ENCODE measurements at places on chromosomes 16 and 17. TPM values are rescaled to one million over a fixed set of nuclear protein-coding genes. Genes with fewer than 3 reads are reported as not detected.

Gene IL17C
- total RNA-seq = 0.68 TPM

Gene CIBAR2
- not detected for total RNA-seq

Gene DPH1
- total RNA-seq = 45.7 TPM

Gene ANKFY1
- total RNA-seq = 76.9 TPM

Gene GNG13
- not detected for total RNA-seq

Gene PLLP
- 0.08 TPM for total RNA-seq

GRCh38 chr16:51822471-51822870, 671.4 kb upstream of the SALL1 start:
- H3K4me1 ChIP-seq = no peaks in the 10 kb centered on the region
- no peaks in the 10 kb centered on the region for H3K36me3 ChIP-seq
- H3K27me3 ChIP-seq = no peaks in the 10 kb centered on the region

GRCh38 chr17:37410357-37410756, 3.7 kb downstream of the TADA2A start:
- no peaks in the 10 kb centered on the region for H3K27me3 ChIP-seq
- peaks cover 36% of the 10 kb centered on the region for H3K36me3 ChIP-seq
- DNase-seq = no peak
- peaks cover 21% of the 10 kb centered on the region for H3K4me1 ChIP-seq
- H3K27ac ChIP-seq = no peak overlapping the region
- H3K4me3 ChIP-seq = no peak overlapping the region

DNA sequence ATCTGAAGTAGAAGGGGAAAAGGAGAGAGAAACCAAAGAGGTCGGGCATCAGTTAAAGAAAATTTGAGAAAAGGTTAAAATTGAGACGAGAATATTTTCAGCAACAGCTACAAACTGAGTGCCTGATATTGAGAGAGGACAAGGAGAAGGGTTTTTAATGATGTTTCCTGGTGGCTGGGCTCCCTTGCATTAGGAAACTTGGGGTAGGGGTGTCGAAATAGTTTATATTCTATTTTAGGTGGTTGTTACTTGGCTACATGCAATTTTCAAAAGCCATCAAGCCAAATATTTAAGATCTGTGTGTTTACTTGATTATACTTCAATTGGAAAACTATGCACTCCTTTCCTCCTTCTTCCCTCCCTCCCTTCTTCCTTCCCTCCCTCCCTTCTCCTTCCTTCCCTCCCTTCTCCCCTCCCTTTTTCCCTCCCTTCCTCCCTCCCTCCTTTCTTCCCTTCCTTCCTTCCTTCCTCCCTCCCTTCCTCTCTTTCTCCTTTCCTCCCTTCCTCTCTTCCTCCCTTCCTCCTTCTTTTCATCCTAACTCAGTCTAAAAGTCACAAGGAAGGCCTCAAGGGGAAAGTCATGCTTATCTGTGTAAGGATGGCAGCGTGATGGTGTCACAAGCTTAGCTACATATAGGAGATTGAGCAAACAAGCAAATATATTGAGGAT, 1.8 kb upstream of the APOH start:
- no peak overlapping the region for H3K4me3 ChIP-seq
- no peak overlapping the region for H3K27ac ChIP-seq

- no peak for DNase-seq
- H3K4me1 ChIP-seq = peaks cover 30% of the 10 kb centered on the region
- H3K27me3 ChIP-seq = peaks cover 2% of the 10 kb centered on the region
Measured at GRCh38 chr16:69190598-69190997, 3.6 kb downstream of the SNTB2 start.

DNA sequence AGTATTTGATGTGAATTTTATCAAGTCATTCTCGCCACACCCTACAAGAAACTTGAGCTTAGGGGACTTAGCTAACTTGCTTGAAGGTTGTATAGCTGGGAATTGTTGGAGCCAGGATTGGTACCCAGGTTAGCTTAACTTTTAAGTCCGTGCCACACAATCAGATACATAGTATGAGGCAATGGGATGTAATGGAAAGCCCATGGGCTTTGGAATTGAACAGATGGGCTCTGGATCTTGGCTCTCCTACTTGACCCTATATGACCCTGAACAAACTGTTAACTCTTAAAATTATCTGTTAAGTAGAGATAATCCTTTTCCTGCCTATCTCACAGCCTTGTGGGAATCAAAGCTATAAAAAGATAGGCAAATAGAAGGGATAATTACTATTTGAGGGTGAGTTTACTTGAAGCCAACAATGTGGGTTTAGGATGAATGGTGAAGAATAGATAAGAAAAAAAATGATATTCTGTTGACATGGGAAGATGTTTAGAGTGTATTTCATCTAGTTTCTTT, 51.9 kb upstream of the CACNG3 start:
- DNase-seq = no peak
- H3K27ac ChIP-seq = no peak overlapping the region
- H3K4me1 ChIP-seq = no peaks in the 10 kb centered on the region
- H3K4me3 ChIP-seq = no peak overlapping the region

DNA sequence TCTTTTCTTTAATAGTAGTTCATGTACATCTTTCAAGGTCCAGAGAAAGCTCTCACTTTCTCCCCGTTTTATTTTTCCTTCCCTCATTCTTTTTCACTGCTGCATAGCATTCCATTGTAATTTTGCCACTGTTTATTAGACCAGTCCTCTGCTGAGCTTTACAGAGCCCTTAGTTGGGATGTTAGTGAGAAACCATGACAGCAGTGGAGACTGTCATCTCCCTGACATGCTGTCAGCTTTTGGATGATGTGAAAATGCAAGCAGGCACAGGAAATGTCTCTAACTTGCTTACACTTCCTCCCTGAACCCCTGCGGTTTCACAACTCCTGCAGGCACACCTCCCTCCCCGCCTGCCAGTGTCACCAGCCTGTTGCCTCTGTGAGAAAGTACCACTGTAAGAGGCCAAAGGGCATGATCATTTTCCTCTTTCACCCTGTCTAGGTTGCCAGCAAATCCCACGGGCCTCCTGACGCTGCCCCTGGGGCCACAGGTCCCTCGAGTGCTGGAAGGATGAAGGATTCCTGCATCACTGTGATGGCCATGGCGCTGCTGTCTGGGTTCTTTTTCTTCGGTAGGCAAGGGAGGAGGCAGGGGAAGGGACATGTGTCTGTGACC, at the start of gene ITGAL:
ITGAL (plus strand) TSS at position 415 of the 615 bp plus-strand sequence; CDS start at position 511, 96 bp downstream.
- peaks cover 47% of the 10 kb centered on the region for H3K4me1 ChIP-seq
- H3K4me3 ChIP-seq = peak within 1 kb of the TSS; percentile 100
- peak within 1 kb of the TSS; percentile 92 for H3K27ac ChIP-seq
- H3K27me3 ChIP-seq = no peaks in the 10 kb centered on the region
- DNase-seq = peak; percentile 72

DNA sequence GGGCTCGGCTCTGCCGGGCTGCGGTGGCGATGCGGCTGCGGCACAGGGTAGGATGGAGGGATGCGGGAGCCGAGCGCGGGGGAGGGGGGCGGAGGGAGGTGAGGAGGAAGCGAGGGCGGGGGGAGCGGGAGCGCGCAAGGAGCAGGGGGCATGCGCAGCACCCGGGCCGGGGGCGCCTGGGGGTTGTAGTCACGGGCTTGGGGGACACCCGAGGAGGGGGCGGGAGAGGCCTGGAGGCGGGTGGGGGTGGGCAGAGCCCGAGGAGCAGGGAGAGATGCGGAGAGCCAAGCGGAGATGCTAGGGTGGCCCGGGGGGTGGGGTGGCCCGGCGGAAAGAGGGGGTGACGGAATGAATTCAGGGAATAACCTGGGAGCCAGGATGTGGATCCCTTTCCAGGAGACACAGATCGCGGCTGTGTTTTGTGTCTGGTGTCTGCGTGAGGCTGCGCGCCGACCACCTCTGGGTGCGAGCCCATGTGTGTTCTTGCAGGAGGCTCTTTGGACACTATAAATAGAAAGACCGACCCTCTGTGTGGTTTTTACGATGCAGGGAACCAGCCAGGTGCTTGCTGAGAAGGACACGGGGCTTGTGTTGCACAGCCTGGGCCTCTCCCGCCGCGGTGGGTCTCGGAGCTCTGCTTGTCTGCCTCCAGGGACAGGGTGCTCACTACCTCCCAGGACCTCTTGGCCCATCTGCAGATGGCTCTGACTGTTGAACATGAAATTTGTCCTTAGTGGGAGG, at the start of gene STX1B:
STX1B (minus strand) TSS at position 54 of the 741 bp plus-strand sequence. CDS start 242 bp downstream, outside the sequence.
- no peaks in the 10 kb centered on the region for H3K36me3 ChIP-seq
- H3K27ac ChIP-seq = peak within 1 kb of the TSS; percentile 19
- peak; percentile 63 for DNase-seq
- peak within 1 kb of the TSS; percentile 69 for H3K4me3 ChIP-seq
- peaks cover 53% of the 10 kb centered on the region for H3K27me3 ChIP-seq

DNA sequence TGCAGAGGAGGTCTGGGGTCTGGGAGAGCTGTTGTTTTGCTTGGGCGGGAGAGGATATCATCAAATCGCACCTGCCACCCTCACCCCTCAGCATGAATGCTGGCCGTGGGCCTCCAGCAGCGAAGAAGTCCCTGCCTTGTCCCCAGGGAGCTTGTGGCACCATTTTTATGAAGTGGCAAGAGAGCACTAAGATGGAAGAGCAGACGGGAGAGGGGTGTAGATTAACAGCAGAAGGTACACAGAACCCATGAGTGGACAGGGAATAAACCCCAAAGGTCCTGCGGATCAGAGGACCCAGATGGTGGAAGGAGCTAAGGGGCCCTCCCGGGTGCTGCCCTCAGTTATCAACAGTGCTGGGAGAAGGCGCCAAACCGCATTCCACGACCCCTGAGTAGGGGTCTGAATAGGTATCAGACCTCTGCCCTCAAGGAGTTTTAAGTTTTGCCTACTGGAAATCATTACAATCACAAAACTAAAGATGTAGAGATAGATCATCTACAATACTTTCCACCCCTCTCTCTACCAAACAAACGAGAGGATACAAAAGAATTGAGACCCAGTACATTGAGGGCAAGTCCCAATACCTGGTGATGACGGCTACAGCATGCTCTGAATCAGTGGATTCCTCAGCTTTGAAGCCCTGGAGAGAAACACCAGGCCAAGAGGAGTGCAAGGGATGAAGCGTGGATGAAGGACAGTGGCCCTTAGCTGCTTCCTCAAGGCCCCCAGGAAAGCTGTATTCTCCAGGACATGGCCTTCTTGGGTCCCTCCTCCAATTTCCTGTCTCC, 60.2 kb downstream of the CCDC182 start:
- H3K4me1 ChIP-seq = peaks cover 1% of the 10 kb centered on the region
- H3K27ac ChIP-seq = no peak overlapping the region
- no peak overlapping the region for H3K4me3 ChIP-seq
- no peak for DNase-seq
- peaks cover 4% of the 10 kb centered on the region for H3K36me3 ChIP-seq
- peaks cover 2% of the 10 kb centered on the region for H3K27me3 ChIP-seq

- H3K4me1 ChIP-seq = peaks cover 2% of the 10 kb centered on the region
- H3K27me3 ChIP-seq = no peaks in the 10 kb centered on the region
- DNase-seq = no peak
- no peak overlapping the region for H3K4me3 ChIP-seq
Measured at GRCh38 chr17:394718-395095, 42.1 kb upstream of the RPH3AL start.

- H3K4me1 ChIP-seq = peaks cover 22% of the 10 kb centered on the region
- no peaks in the 10 kb centered on the region for H3K27me3 ChIP-seq
- peak overlapping the region; percentile 90 for H3K27ac ChIP-seq
Measured at GRCh38 chr16:89115216-89115861, 21.7 kb downstream of the ACSF3 start.

- H3K36me3 ChIP-seq = no peaks in the 10 kb centered on the region
- no peaks in the 10 kb centered on the region for H3K4me1 ChIP-seq
- H3K27ac ChIP-seq = no peak overlapping the region
- no peak for DNase-seq
- H3K4me3 ChIP-seq = no peak overlapping the region
Measured at GRCh38 chr17:70857351-70857750, 688.0 kb downstream of the KCNJ2 start.

GRCh38 chr16:11290102-11290893, 9.2 kb upstream of the PRM1 start:
- no peak overlapping the region for H3K4me3 ChIP-seq
- H3K36me3 ChIP-seq = peaks cover 2% of the 10 kb centered on the region
- H3K27me3 ChIP-seq = peaks cover 20% of the 10 kb centered on the region
- no peak for DNase-seq
- no peak overlapping the region for H3K27ac ChIP-seq
- H3K4me1 ChIP-seq = peaks cover 28% of the 10 kb centered on the region

GRCh38 chr17:28765038-28765437, 21.2 kb downstream of the TRAF4 start:
- DNase-seq = no peak
- H3K27me3 ChIP-seq = no peaks in the 10 kb centered on the region
- peaks cover 11% of the 10 kb centered on the region for H3K4me1 ChIP-seq
- no peak overlapping the region for H3K27ac ChIP-seq
- H3K4me3 ChIP-seq = no peak overlapping the region

- H3K27ac ChIP-seq = no peak overlapping the region
- H3K36me3 ChIP-seq = no peaks in the 10 kb centered on the region
- H3K4me3 ChIP-seq = no peak overlapping the region
- DNase-seq = no peak
Measured at GRCh38 chr17:66957951-66958579, 6.4 kb upstream of the CACNG4 start.

DNA sequence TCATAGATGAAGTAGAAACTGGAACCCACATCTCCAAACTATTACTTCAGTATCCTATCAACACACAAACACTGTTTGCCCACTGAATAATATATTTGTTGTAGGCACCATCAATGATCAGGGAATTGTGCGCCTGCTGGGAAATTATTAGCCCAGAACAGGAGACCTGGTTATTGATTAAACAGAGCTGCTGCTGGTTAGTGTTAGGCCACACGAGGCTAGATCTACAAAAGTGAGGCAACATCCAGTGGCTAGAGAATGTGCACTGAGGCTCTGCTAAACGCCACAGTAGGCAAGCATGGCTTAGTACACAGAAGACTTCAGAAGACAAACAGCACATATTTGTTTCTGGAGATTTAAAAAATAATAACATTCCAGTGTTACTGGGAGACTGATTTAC, 11.0 kb downstream of the ABHD15 start:
- no peak for DNase-seq
- peaks cover 20% of the 10 kb centered on the region for H3K4me1 ChIP-seq
- H3K27ac ChIP-seq = no peak overlapping the region
- peaks cover 7% of the 10 kb centered on the region for H3K36me3 ChIP-seq
- H3K27me3 ChIP-seq = no peaks in the 10 kb centered on the region

DNA sequence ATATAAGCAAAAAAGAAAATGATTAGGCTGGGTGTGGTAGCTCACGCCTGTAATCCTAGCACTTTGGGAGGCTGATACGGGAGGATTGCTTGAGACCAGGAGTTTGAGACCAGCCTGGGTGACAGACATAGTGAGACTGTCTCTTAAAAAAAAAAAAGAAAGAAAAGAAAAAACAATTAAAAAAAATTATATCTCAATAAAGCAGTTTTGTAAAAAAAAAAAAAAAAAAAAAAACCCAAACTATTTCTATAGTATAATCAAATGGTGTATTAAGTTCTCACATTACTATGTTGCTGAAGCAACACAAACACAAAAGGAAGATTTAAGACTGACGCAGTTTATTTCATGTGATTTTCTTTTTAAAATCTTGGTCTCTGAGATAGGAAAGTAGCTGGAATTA, 140.5 kb downstream of the TRIM37 start:
- H3K4me3 ChIP-seq = no peak overlapping the region
- DNase-seq = no peak

GRCh38 chr16:64234200-64234599, 887.7 kb downstream of the CDH11 start:
- H3K36me3 ChIP-seq = no peaks in the 10 kb centered on the region
- H3K27me3 ChIP-seq = no peaks in the 10 kb centered on the region
- no peak overlapping the region for H3K27ac ChIP-seq
- no peak overlapping the region for H3K4me3 ChIP-seq

Data from activated naive CD8-positive, alpha-beta T cell treated with anti-CD3 and anti-CD28 coated beads, Interleukin-2, amount 10 ng/mL, durations not matched to agents 7 days and 5 days (primary cell).